ENCODE measurements at places on chromosomes 5 and 9. TPM values are rescaled to one million over a fixed set of nuclear protein-coding genes. Genes with fewer than 3 reads are reported as not detected.

PROB1 gene
- 0.72 TPM for total RNA-seq

ARHGEF37 gene
- total RNA-seq = 0.76 TPM

DNA sequence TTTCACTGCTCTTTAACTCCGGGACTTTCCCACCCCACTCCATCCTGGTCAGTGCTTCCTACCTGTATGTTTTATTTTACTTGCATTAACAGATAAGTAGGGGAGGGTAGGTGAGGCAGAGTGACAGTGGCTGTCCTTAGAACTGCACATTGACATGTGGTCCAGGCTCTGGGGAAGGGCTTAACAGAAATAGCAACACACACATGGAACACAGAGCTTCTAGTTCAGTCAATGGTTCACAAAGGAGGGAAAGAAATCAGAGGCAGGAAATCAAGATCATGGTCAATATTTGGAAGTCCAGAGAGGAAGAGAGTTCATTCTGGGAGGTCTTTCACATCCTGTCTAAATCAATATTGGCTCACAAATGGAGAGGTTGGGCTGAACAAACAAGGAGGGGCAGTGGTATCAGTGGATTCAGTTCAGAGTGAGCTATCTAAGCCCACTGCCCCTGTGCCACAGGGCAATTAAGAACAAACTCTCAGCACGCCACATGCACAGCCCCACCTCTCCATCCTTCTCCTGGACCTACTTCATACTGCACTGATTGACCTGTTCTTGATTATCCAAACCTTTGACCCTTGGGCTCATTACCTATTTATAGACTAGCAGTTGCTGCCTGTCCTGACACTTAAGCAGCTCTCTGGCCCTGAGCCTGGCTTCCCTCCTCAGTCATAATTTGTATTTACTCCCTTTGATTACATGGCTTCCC, 6.2 kb upstream of the VPS13A start:
- H3K27ac ChIP-seq = no peak overlapping the region
- H3K4me1 ChIP-seq = peaks cover 10% of the 10 kb centered on the region
- H3K36me3 ChIP-seq = no peaks in the 10 kb centered on the region
- no peak overlapping the region for H3K4me3 ChIP-seq
- no peaks in the 10 kb centered on the region for H3K27me3 ChIP-seq
- DNase-seq = no peak

DNA sequence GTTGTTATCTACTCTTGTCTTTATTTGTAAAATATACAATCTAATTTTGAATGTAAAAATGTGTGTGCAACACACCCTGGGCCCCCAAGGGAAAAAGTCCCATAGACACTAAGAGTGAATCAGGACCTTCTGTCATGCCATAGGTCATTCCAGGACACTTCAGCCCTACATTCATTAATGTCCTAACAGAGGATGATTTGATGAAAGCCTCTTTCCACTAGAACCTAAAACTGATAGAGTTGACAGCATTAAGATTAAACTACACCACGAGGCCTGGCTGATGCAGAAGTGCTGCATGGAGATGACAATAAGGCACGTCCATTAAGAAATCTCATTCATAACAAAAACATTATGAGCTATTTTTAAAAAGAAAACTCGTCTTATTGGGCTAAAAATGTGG, 46.2 kb downstream of the FRMD3 start:
- H3K4me1 ChIP-seq = no peaks in the 10 kb centered on the region
- H3K27me3 ChIP-seq = no peaks in the 10 kb centered on the region
- H3K4me3 ChIP-seq = no peak overlapping the region
- H3K36me3 ChIP-seq = no peaks in the 10 kb centered on the region
- H3K27ac ChIP-seq = no peak overlapping the region

- no peak overlapping the region for H3K27ac ChIP-seq
- no peaks in the 10 kb centered on the region for H3K4me1 ChIP-seq
- DNase-seq = no peak
- H3K4me3 ChIP-seq = no peak overlapping the region
Observed at GRCh38 chr5:78569441-78569840, 79.1 kb downstream of the LHFPL2 start.

GRCh38 chr9:84667571-84668195, 1.8 kb upstream of the NTRK2 start:
- peaks cover 7% of the 10 kb centered on the region for H3K36me3 ChIP-seq
- H3K27me3 ChIP-seq = peaks cover 60% of the 10 kb centered on the region
- H3K4me3 ChIP-seq = peak overlapping the region; percentile 90
- H3K27ac ChIP-seq = no peak overlapping the region

- H3K4me1 ChIP-seq = no peaks in the 10 kb centered on the region
- no peak overlapping the region for H3K27ac ChIP-seq
- no peak for DNase-seq
- no peaks in the 10 kb centered on the region for H3K27me3 ChIP-seq
Observed at GRCh38 chr5:114097570-114097969, 264.3 kb upstream of the KCNN2 start.

CNTLN gene
- 0.40 TPM for total RNA-seq
